ENCODE measurements at places on chromosomes 11 and 22.
A peak's percentile ranks its signal among the peaks of the same experiment; 100 is the strongest.

DNA sequence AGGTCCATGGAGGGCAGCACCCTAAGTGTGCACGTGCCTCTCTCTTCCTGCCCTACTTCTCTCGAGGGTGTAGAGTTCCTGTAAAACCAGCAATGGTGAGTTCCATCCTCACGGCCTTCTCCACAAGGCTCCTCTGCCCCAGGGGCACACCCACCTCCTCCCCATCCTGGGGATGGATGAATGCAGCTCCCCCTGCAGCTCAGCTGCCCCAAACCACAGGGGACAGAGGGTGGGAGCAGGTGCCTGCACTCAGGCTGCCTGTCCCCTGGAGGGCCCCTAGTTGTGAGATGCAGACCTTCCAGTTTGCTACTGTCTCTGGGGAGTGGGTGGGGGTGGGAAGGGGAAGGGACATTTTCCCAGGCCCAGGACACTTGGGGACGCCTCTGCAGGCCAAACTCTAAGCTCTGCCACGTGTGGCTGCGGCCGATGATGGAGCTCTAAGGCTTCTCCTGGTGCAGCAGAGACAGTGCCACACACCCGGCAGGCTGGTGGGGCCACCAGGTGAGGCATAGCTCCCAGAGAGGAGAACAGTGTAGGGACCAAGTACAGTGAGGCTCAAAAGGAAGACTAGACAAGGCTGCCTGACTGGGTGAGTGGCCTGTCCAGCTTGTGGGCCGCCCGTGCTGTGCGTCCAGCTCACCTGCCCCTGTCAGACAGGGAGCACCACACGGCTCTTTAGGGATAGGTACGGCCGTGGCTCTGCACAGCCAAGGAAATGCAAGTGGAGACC is 540.9 kb downstream of the TBC1D22A start:
- DNase-seq: no peak

GRCh38 chr11:14411818-14412217 is 52.8 kb upstream of the RRAS2 start:
- DNase-seq: no peak

DNA sequence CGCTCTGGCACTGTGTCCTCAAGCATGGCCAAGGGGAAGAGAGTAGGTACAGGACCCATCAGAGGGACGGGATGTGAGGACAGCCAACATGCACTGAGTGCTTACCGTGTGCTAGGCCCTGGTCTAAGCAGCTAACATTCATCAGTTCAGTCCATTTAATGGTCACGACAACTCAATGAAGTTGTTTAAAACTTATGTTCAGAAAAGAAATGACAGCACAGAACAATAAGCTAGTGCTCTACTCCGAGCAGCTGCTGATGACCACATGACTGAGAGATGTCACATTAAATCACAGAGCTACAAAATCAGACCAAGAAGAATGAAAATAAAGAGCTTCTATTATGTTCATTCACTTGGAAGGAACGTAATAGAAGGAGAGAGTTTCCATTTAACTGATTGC is 26.3 kb downstream of the PRDM10 start:
- DNase-seq: no peak

DNA sequence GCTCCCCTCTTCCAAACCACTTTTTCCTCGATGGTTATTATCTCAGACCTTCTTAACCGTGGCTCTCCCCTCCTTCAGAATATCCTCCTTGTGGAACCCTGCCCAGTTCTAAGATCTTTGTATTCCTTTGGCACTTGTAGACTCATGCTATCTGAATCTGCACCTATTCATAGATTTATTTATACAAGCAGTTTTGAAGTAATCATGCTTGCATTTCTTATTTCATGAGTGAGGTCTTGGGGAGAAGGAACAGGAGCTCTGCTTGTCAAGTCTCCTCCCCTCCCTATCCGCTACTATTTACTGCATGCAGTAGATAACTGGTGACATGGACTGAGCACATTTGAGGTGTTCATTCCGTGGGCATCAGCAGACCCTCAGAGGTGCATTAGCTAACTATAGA is 5.4 kb upstream of the MADD start:
- no peak for DNase-seq

DNA sequence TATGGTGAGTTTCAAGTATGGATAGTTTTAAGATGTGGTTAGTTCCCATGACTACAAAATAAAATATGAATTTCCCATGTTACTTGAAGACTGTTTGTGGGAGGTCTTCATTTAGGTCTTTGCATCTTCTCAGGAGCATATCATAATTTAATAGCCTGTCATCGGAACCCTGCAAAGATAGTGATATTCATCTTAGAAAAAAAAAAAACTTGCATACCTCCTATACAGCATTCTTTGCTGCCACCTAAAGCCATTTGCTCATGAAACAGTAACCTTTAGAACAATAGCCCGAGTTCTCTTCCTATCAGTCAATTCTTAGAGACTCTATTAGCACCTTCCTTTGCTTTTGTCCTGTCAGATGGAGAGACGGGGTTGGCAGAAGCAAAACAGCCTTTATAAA is 75.3 kb downstream of the ARFGAP2 start:
- no peak for DNase-seq

DNA sequence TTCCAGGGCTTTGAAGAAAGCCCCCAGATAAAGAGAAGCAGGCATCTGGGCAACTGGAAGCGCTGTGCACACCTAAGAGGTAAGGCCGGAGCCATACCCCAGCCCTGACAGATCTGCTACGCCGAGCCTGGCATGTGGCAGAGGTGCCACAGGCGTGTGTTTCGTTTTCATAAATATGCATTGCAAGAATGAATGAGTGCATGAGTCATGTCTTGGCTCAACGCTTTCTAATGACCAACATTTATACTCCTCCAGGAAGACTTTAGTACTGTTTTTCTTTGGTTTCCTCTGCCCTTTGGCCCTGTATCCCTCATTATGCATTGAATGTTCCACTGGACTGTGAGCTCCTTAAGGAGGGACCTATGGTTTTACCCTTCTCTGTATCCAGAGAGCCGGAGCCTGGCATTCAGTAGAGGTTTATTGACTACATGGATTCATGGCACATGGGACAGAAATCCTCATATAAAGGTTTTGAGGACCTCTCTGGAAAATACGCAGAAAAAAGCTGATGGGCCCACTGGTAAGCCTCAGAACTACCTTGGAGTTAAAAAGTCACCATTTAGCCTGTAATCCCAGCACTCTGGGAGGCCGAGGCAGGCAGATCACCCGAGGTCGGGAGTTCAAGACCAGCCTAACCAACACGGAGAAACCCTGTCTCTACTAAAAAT is 38.9 kb upstream of the CSNK2A3 start:
- DNase-seq: no peak

GRCh38 chr11:43268786-43269185 is 43.0 kb upstream of the API5 start:
- no peak for DNase-seq

- no peak for DNase-seq
Observed at GRCh38 chr11:63769042-63769713, 603 bp upstream of the ZFTA start.

DNA sequence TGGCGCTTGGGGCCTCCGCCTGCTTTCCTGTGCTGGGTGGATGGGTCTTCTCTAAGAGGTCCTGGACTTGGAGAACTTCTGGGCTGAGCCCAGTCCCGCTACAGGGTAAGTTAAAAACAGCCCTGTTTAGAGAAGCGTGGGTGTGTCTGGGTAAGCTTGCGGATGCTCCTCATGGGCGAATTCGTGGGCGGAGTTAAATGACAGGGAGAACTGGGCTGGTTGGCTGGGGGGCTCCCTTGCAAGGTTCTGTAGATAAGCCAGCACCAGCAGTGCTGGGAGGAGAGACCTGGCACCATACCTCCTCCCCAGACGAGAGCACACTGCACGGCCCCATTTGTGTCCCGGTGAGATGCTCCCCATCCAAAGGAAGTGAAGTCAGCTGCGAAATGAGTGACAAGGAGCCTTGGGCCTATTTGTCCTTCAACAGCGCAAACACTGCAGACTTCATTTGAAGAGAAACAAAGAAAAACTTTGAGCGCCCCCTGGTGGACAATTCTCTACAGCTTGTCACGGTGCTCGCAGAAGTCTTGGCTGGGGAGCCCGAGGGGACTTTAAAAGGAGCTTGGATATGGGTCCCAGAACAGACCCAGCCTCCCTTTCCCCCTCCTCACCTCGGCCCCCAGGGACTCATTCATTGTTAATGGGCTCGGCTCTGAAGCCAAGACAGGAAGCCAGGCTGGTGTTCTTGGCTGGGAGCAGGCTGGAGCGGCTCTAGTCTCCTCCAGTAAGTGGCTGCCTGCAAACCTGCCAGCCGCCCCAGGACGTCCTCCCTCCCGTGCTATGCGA is 39.5 kb downstream of the TP53I11 start:
- DNase-seq: peak; percentile 71

DNA sequence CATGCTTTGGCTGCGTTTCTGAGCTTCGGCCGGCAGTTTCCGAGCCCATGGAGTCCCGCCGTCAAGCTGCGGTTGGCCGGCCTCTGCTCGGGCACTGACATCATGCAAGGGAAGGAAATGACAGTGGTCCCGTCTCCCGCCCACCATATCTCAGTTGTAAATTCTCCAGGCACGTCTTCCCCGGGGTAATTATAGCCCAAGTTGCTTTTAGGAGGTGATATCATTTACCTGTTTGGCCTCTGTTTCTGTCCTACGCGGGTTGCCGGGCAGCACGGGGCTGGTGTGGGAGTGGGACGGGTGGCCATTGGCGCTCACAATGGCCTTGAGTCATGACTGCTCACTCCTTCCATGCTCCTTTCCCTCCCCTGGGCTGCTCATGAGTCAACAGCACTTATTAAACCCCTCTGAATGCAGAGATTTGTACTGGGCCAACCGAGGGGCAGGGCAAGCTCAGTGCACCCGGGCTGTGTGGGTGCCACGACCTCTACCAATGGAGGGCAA is 4.2 kb upstream of the ANO1 start:
- DNase-seq: no peak

GRCh38 chr22:17283423-17283822 is 64.2 kb upstream of the ADA2 start:
- DNase-seq: no peak

DNA sequence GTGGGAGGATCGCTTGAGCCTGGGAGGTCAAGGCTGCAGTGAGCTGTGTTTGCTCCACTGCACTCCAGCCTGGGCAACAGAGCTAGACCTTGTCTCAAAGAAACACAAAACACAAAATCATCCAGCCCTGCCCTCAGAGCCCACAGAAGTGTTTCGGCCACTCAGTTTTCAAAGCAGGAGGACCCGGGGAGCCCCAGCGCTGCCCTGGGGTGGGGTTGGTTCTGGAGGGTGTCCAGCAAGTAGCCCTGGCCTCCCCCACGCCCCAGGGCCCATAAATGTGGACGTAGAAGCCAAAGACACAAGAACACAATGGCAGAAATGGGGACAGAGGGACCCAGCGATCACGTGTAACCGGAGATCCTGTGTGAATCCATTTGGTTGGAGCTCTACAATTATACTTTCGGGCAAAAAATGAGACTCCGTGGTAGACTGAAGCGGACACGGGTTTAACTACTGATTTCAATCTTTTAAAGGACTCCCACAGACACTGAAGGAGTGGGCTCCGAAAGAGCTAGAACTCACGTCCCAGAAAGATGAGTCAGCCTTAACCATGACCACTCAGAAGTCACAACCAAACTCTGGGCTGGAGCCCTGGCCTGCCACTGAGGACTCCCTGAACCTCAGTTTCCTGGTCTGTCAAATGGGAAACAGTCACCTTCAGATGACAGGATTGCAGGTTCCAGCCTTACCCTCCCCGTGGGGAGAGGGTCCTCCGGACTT is 9.0 kb upstream of the CYTH4 start:
- no peak for DNase-seq

- no peak for DNase-seq
Observed at GRCh38 chr11:767238-767637, 10.0 kb downstream of the GATD1 start.

GRCh38 chr11:2791521-2792380 is 92.0 kb upstream of the KCNQ1OT1 start:
- DNase-seq: no peak

GRCh38 chr11:110176366-110177085 is 83.3 kb downstream of the ZC3H12C start:
- no peak for DNase-seq

All from activated CD4-positive, alpha-beta T cell treated with anti-CD3 and anti-CD28 coated beads for 1 hour (primary cell).